H1 (cell line): ENCODE measurements at places on chromosomes 6 and 20.
A peak's percentile ranks its signal among the peaks of the same experiment; 100 is the strongest.

DNA sequence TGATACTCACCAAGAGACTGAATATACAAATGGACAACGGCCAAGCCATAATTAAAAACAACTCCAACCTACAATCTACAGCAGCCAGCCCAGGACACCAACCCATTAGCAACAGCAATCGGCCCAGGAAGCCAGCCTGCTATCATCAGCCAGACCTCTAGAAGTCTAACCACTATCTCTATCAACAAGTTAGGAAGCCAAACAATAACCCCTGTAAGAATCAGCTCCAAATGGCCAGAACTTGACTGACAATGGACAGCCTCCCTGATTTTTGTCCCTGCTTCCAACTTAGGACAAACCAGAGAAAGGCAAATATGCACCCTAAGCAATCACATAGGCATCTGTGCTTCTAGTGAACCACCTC is 511.8 kb upstream of the JARID2 start:
- DNase-seq, result no peak

DNA sequence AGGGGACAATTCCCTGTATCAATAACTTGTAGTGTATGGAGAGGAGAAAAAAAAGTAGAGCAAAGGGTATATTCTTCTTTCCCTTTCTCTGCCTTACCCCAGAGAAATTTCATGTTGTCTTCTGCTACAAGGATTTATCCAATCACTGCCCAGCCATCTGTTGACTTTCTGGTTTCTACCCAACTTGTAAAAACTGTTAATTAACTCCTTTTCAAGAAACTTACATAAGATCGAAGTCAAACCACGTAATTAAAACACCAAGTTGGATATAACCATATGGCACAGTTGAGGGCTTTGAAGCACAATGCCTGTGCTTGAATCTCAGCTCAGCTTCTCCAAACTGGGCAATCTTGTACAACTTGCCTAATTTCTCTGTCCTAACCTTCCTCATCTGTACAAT is 99.5 kb downstream of the MAN1A1 start:
- DNase-seq, result no peak

- no peak for DNase-seq
Measured at GRCh38 chr6:32082478-32082877, 26.7 kb downstream of the TNXB start.

DNA sequence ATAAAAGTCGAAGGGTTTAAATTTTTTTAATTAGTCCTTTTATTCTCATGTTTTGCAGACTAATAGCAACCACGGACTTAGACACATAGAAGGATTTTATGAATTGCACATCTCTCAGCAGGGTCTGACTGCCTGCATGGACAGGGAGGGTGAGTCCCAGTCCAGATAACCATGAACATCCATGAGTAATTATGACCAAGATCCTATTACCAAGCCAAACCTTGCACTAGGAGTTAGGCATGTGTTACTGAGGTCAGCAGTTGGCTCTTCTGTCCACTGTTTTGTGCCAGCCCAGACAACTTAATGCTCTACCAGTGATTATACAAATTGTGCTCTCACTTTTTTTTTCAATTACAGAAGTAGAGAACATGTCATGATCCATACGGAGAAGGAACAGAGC is 211.2 kb downstream of the MAFB start:
- no peak for DNase-seq

DNA sequence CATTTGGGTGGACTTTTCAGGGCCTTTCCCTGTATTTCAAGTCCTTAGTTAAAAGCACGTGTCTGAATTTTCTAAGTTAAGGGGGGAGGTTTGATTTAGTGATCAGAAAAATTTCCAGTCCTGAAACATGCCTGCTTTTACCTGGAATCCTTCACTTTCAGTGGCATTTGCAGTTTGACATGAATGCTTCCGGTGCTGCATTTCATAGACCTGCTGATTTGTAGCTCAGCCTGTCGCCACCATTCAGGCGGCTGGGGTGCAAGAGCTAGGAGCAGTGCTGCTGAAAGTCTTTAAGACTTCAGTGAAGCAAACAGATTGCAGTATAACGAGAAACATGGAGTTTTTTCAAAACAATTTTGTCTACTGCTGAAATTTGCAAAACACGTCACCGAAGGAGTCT is 14.0 kb downstream of the RPS6KA2 start:
- DNase-seq, result no peak

DNA sequence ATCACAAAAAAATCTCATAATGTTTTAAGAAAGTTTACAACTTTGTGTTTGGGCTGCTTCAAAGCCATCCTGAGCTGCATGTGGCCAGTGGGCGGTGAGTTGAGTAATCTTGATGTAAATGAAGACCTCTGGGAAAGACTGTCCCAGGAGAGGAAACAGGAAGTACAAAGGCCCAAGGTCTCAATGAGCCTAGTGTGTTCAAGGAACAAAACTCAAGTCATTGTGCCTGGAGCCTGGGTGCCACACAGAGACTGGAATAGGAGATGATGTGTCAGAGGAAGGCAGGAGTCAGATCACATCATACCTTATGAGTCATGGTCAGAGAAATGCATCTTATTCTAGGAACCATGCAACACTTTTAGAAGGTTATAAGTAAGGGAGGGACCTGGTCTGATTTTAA is 51.5 kb downstream of the COL19A1 start:
- DNase-seq, result no peak

DNA sequence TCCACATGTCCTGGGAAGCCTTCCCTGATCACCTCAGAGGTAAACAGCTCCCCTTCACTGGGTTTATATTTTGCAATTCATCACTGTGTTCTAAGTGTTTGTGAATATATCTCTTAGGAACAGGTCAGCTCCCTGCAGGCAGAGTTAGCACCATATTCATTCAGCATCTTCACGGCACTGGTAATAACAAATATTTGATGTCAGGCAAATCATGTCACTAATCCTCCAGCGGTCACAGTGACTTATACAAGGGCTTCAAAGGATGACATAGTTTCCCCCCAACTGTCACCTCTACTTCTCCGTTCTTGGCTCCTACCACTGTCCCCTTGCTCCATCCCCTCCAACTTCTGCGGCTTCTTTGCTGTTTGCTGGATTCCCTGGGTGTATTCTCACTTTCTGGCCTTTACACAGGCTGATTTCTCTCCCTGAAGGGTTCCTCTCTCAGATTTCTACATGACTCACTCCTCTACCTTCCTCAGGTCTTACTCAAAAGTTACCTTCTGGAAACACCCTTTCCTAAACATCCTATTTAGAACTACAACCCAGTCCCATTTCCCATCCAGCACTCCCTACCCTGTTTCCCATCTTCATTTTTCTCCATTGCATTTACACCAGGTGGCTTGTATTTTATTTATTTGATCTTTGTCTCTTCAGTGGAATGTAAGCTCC is 66.6 kb downstream of the NHLRC1 start:
- DNase-seq, result no peak

DNA sequence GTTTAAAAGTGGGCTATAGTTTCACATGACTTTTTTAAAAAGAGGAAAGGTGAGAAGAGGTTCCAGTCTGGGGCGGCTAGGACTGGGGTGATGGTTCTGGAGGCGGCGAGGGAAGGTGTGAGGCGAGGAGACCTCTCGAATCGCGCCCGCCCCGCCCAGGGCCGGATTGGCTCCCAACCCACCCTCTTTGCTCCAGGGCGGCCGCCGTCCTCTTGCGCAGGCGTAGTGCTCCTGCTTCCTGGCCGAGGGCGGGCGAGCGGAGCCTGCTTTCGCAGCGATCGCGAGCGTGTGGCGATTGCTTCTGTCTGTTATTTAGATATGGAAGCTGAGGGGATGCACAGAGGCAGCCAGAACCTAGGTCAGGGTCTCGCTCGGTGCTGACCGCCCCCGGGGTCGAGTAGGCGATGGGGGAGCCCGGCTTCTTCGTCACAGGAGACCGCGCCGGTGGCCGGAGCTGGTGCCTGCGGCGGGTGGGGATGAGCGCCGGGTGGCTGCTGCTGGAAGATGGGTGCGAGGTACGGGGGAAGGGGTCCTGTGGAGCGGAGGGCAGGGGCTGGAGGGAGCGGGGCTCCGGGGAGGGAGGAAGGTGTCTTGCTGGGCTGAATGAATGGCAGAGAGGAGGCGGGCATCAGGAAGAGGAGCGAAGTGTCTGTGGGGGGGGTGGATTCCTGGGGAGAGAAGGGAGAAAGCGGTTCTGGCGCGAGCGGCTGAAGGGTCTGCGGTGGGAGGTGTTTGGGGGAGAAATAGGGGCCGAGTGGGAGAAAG is at the start of gene RNF8:
TSS of gene RNF8 (plus strand) at position 223 of the 765 bp plus-strand sequence. CDS start at position 405, 182 bp downstream.
- DNase-seq, result peak; percentile 95

DNA sequence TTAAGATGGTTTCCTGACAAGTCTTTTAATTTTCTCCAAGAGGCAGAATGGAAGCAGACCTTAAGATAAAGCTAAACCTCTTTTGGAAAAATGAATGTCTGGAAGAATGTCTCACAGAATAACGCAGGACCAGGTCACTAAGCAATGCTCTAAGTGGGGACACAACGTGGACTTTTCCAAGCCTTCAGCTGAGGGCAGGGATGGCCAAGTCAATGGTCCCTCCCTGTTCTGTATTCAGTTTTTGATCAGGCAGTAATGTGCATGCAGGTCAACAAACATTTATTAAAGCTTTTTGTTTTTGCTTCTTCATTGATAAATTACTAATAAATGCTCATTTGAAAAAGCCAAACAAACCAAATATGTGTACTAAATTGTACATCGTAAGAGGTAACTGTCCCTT is 2.0 kb upstream of the RNF182 start:
- DNase-seq, result no peak

DNA sequence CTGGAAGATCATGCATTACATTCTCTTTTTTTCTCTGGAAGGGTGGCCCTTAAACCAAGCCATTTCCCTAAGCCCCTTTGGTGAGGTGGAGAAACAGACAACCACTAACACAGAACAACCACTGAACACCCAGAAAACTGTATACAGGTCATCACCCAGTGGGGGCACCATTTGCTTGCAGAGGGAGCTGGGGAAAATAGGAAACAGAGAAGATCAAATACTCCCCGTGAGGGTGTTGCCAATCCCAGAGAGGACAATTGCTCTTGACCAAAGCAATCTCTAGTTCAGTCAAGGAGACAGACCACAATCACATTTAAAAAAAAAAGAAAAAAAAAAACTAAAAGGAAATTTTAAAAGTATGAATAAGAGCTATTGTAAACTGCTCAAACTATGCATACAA is 865 bp upstream of the DAAM2 start:
- no peak for DNase-seq

- no peak for DNase-seq
Measured at GRCh38 chr6:52352239-52353018, 9.5 kb upstream of the PAQR8 start.

DNA sequence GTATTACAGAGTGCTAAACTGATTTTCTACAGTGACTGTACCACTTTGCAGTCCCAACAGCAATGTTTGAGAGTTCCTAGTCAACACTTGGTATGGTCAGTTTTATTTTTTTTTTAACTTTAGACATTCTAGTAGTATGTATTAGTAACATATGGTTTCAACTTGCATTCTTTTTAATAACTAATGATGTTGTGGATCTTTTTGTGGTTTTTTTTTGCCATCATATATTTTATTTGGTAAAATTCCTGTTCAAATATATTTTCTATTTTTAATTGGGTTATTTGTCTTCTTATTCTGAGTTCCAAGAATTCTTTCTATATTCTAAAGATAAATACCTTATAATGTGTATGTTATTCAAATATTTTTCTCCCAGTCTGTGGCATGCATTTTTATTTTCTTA is 189.4 kb upstream of the ECI2 start:
- DNase-seq, result no peak

- DNase-seq, result no peak
Measured at GRCh38 chr6:92404281-92404680, 1015.1 kb downstream of the EPHA7 start.

GRCh38 chr6:26267083-26267589 is 97.9 kb upstream of the BTN3A2 start:
- no peak for DNase-seq

DNA sequence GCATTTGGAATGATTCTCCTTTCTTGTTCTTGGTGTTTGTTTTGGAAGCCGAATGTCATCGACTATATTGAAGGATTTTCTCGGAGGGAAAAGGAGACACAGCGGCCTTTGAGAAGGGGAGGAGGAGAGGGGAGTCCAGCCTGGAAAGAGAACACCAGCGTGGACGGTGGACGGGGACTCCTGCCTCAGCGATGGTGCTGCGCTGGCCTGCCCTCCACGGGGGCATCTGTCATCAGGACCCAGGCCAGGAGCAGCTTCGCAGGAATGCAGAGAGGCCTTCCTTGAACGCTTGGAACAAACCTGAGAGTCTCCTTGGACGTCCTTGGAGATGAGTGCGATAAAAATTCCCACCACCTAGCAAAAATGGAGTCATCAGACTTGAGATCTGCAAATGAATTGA is 8.3 kb upstream of the C6orf118 start:
- DNase-seq, result no peak

DNA sequence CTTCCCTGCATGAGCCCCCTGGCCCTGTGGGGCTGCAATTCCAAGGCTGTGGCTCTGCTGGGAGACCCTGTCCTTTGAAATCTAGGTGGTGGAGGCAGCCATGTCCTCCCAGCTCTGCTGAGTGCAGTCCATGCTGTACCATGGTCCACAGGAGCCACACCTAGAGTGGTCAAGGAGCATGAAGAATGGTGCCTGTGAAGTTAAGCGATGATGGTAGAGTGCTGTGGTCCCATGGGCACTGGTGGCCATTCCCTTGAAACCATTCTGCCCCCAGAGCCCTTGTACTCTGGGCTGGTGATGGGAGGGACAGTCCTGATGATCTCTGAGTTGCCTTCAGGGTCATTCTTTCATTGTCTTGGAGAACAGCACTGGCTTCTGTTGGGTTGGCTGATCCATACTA is 55.3 kb downstream of the EFCAB8 start:
- no peak for DNase-seq

GRCh38 chr6:14968056-14968637 is 277.7 kb upstream of the JARID2 start:
- DNase-seq, result no peak

GRCh38 chr6:98831959-98832283 is 2.5 kb upstream of the POU3F2 start:
- DNase-seq, result no peak

- no peak for DNase-seq
Measured at GRCh38 chr6:82588859-82589412, 225.3 kb downstream of the TPBG start.

- DNase-seq, result no peak
Measured at GRCh38 chr6:136102991-136103688, 147.0 kb downstream of the MTFR2 start.

DNA sequence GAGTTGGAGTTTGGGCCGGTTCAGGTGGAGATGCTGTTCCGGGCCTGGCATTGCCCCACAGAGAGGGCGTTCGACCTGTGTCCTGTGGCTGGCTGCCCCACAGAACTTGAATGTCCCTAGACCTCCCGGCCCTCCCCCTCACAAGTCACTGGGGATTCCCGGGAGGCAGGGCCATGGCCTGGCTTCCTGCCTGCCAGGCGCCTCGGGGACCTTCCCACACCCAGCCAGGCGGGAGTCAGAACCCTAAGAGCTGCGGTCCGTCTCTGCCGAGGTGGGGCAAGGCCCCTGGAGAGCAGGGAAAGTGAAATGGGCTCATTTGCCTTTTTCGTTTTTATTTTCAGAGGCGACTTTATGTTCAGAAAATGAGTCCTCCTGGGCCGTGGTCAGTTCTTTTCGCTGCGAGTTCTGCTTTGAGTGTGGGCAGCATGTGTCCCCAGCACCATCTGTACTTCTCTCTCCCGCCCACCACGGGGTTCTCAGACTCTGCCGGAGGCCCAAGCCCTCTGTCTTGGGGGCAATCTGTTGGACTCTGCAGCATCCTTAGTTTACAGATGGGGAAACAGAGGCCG is 8.5 kb downstream of the RBM38 start:
- DNase-seq, result no peak
